Naive thymus-derived CD8-positive, alpha-beta T cell (primary cell): ENCODE measurements at places on chromosomes 13 and 19. TPM values are rescaled to one million over a fixed set of nuclear protein-coding genes. Genes with fewer than 3 reads are reported as not detected.
A peak's percentile ranks its signal among the peaks of the same experiment; 100 is the strongest.

The FXYD7 gene
- 5.4 TPM for total RNA-seq

- DNase-seq = no peak
Measured at GRCh38 chr19:2978166-2978767, 903 bp downstream of the TLE6 start.

The SGCG gene
- total RNA-seq = not detected

GRCh38 chr13:49740870-49741269 lies 49.6 kb upstream of the EBPL start:
- no peak for DNase-seq

DNA sequence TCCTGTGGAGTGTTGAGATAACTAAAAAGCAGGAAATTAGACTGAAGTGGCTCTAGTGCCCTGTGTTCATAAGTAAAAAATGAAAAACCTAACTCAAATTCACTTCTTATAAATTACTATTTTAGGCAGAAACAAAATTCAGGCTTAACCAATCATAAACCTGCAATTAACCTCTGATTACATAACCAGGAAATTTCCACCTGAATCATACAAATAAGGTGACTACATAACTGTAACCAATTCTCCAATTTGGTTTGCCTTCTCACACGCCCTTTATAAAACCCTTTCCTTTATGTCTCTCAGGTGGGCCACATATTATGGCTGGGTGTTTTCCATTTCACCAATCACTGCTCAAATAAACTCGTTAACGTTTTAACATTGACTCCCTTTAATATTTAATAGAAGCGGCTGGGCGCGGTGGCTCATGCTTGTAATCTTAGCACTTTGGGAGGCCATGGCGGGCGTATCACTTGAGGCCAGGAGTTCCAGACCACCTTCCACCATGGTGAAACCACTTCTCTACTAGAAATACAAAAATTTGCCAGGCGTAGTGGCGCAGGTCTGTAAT lies 22.9 kb upstream of the ZNF724 start:
- no peak for DNase-seq

- DNase-seq = peak; percentile 70
Measured at GRCh38 chr19:43526884-43527859, at the start of gene ETHE1. Gene ETHE1 (minus strand): TSS chr19:43527201. CDS start chr19:43527177, 24 bp downstream.

The FCHO1 gene
- total RNA-seq = 99.7 TPM

The IZUMO2 gene
- not detected for total RNA-seq

DNA sequence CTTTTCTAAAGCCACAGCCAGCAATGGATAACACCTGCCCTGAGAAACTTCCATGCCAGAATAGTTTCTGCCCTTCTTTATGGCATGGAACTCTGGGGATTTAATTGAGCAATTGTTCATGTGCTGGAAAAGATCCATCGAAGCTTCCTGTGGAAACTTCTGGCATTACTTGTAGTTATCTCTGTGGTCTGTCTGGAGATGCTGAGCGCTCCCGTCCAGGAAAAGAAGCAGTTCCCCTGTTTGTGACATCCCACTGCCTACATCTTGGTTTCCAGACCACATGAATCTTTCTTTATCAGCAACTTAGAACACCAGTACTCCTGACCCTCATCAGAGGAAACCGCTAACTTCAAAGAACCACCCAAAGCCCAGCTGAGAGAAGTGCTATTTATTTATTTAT lies 24.6 kb downstream of the FLT1 start:
- DNase-seq = no peak

The C19orf85 gene
- not detected for total RNA-seq

The NLRP11 gene
- not detected for total RNA-seq

DNA sequence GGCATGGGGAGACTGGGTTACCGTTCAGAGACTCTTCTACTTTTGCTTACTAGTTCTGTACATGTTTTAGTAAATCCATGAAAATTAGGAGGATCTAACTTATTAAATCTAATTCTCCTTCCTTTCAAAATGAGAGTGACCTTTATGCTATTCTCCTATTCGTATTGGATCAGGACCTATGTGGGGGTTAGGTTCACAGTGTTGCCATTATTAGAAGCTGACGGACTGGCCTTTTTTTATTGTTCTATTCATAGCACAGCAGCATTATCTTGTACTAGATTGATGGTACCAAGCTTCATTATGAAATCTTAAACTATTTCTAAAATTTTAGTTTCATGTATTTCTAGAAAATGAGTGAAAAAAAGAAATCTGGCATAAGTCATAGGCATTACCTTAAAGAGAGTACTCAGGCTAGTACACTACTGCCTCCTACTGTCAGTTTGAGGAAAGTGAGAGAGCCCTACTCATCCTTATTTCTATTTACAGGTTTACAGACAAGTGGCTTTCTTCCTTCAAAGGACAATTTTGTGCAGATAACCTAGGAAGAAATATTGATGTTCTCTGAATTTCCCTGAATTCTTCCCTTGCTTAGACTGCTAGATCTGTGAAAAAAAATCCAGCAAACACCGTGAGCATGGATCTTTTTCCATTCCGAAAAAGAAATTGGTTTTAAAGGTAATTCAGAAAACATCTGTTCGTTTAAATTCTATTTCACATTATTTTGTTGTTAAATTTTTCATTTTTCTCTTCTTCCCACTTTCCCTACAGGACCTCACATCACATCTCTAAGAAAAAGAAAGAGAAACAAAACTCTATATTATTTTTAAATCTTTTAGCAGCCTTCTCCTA lies 485.5 kb downstream of the DIAPH3 start:
- peak; percentile 27 for DNase-seq

- no peak for DNase-seq
Measured at GRCh38 chr13:27556109-27556508, 64.2 kb downstream of the LNX2 start.

DNA sequence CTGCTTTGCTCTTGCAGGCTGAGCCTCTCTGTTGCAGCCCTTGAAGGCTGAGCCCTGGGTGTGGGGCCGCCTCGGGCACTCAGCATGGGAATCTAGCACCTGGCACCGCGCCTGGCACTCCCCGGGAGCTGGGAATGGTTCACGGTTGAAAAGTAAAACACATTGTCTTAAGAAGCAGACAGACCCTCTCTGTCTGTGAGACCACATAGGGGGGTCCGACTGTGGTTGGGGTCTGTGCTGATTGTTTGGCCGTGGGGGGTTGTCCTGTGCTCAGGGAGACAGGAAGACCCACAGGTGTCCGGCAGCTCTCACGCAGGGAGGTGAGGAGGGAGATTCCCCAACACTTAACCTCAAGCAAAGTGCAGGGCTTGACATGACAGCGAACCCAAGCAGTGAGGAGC lies 64.8 kb downstream of the SOX1 start:
- no peak for DNase-seq

DNA sequence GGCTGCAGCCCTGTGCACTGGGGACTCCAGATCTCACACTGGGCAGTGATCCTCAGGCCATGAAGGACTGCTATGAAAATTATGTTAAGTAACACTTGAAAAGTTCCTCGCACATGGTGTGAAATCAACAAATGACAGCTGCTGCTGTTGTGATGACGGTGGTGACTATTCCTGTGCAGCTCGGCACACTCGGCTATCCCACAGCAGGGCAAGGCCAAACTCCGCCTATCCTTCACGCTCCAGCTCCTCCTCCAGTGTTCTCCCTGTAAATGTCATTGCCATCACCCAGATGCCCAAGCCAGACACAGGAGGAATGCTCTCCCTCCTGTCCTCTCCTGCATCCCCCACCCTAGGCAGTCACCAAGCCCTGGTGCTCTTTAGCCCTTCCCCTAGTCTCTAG lies 31.3 kb downstream of the GRIK5 start:
- DNase-seq = no peak

- DNase-seq = peak; percentile 34
Measured at GRCh38 chr13:19862481-19863313, 752 bp downstream of the ZMYM5 start.

DNA sequence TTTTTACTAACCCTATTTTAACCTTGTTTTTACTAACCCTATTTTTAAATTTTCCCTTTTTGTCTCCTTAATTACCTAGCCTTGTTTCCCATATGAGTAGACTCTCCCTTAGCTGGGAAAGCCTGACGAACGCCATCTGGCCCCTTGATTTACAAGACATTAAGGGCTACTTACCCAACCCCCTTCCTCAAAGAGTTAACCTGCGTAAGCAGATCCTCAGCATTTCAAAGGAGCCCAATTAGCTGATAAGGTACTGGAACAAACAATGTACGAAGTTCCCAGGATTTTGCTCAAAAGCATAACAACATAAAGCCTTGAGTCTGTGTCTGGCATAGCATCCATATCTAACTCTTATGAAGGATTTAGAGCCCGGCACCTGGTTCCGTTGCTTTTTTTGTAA lies 4.7 kb upstream of the MVB12A start:
- DNase-seq = no peak

DNA sequence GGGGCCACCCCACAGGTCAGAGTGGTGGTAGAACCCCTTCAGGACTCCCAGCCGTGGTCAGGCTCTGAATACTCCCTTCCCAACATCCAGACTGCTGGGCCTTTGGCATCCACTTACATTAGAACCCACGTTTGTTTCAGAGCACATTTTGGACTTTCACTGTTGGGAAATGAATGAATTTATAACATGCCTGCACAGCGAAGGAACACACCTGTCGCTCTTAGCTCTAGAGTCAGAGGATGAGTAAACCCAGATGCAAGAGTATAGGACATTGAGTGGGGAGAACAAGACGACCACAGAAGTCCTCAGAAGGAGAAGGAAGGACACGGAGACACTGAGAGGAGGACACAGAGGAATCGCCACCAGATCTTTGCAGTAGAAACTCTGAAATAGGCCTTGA lies 30.9 kb downstream of the SHISA2 start:
- no peak for DNase-seq

GRCh38 chr13:80374444-80374843 lies 33.5 kb upstream of the SPRY2 start:
- DNase-seq = no peak

GRCh38 chr13:37366044-37366770 lies 232.4 kb downstream of the POSTN start:
- no peak for DNase-seq

GRCh38 chr19:15299568-15300409 lies 32.5 kb downstream of the BRD4 start:
- no peak for DNase-seq

GRCh38 chr19:8109455-8109854 lies 39.9 kb downstream of the FBN3 start:
- no peak for DNase-seq

DNA sequence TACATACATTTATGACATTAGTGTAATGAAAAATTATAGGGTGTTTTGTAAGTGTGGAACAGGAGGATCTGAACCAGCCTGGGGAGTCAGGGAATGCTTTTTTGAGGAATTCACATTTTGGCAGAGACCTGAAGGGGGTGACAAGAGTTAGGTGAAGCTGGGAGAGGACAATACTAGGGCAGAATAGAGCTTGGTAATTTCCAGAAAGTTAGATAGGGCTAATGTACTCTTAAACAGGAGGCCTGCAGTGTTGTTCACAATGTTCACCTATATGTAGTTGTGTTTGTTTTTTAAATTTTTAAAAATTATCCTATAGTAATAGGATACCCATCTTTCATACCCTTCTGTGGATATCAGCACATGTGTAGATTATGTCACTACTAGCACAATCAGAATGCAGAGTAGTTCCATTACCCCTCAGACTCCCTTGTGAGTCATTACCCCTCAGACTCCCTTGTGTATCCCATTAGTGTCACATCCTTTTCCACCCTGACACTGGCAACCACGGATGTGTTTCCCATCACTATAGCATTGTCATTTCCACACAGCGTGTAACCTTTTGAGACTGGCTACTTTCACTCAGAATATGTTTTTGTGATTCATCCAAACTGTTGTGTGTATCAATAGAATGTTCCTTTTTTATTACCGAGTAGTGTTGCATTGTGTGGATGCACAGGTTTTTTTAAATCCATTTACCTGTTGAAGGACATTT lies 43.1 kb downstream of the PCCA start:
- DNase-seq = no peak

DNA sequence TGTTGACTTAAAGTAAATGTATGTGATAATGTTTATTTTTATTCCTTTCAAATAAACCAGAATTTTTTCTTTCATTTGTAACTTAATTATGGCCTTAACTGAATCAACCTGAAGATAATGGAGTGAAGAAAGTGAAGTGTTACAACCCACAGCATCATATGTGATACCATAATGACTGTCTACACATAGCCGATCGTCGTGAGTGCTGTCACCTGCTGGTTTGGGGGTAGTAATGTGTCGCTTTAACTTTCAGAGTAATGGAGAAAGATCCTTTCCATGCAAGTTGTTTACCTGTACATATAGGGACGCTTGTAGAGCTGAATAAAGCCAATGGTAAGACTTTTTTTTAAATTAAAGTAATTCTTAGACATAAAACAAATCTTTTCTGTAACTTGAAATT lies 9.9 kb downstream of the CDC16 start:
- no peak for DNase-seq

GRCh38 chr13:110152351-110152750 lies 154.6 kb downstream of the COL4A1 start:
- no peak for DNase-seq

DNA sequence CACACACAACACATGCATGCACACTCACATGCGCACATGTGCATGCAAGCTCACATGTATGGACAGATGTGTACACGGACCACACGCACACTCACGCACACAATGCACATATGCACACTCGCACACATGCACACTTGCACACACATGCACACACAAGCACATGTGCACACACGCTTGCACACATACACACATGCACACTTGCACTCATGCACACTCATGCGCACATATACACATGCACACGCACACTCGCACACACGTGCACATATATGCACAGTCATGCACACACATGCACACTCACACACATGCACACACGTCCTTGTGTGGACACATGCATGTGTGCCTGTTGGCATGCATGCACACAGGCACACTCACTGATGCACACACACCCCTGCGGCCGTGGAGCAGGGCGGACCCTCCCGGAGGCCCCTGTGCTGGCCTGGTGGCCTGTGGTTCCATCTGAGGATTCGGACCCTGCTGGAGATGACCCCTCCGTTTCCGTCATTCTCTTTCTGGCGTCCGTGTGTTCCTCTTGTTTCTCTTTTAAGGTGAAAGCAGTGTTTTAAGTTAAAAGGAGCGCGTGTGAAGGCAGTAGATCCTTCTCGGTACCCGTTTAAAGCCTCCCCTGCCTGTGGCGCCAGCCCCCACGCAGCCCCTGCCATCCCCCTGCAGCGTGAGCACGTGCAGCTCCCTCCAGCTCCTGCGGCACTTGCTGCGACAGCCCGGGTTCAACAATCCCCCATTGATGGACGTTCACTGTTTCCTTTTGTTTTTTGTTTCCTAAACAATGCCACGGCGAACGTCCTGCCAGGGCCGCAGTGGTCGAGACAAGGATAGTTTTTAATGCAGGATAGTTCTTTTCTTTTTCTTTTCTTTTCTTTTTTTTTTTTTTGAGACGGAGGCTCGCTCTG lies 5.6 kb downstream of the NDUFS7 start:
- DNase-seq = no peak

GRCh38 chr13:24104723-24105122 lies 55.8 kb upstream of the SPATA13 start:
- DNase-seq = no peak

DNA sequence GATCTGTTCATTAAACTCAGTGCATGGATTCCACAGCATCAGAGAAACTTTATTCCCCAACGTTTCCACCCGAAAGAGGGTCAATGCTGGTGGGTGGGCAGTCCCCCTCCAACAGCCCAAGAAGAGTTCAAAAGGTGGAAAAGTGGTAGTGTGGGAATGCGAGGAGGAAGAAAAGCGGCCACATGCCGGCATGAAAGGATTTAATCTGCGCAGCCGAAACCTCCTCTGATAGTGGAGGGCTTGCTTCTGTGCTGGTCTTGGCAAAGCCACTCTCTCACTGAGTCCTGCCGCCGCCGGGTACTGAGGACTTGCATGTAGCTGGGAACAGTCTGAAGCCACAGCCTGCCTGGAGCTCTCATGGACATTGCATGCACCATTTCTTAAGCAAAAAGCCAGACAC lies 136.2 kb upstream of the ZNF536 start:
- no peak for DNase-seq
